Left forelimb (tissue), 1 donor: ENCODE measurements at places on chromosomes 3 and 15.

GRCh38 chr3:156407617-156408225, 147.2 kb downstream of the SSR3 start:
- no peak for DNase-seq

DNA sequence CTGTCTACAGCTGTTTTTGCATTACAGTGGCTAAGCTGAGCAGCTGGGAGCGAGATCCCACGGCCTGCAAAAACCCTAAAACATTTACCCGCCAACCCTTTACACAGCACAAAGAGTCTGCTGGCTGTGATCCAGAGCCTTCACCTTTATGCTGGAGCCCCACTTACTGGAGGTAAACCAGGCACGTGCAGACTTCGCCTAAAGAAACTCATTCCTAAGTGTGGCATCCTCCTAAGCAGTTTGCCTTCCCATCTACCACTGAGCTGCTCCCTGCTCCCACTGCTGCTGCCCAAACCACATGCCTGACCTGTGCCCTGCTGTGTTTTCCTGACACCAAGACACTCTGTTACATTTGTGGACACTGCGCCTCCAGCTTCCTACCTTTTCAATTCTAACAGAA, 53.0 kb downstream of the CHSY1 start:
- no peak for DNase-seq

DNA sequence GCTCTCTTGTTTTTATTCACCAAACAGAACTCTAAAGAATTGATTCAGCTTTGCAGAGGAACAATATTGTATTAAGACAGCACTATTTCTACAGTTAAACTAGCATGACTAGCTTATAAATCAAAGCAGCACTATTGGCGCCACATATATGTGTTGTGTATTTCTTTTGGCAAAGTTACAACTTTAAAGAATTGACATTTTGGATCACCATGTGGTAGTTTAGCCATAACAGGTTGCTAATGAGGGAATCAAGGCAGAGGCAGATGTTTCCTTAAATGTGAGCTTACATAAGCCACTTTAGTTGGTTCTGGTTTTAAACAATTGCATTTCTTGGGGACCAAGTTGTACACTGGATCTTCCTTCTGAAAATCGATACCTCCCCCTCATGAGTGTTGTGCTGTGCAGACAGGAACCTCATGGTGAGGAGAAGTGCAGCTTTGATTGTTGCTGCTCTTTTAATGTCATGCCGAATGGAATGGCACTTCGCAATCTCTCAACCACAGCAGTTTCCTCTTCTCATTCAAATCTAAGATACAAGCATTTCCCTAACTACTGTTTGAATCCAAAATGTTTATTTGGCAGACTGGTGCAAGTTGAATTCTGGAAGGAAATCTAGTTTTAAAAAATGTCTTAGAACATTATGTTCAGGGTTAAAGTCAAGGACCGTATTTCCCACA, 151.2 kb downstream of the MYRIP start:
- DNase-seq: no peak

- DNase-seq: no peak
Measured at GRCh38 chr3:15795651-15796308, 2.0 kb downstream of the ANKRD28 start.

DNA sequence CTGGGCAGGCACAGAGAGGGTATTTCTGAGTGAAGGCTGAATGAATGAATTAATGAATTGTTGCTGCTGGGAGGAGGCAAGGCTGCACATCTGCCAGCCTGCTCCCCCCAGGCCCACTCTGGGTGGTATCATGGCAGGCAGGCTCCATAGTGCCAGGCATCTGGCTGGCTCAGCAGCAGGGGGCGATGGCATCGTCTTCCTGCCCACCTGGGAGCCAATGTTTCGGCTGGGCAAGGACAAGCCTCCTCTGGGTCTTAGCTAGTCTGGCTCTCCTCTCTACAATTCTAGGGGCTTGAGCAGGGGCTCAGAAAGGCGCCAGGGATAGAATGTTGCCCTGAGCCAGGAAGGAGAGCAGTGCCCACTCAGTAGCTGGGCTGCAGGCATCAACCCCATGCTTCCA, 1.7 kb upstream of the TLR9 start:
- no peak for DNase-seq
